ENCODE measurements at places on chromosomes 4 and X.

- no peak for DNase-seq
Observed at GRCh38 chr4:149572716-149573115, 242.9 kb downstream of the IQCM start.

GRCh38 chr4:38139187-38139586, 179.0 kb downstream of the PTTG2 start:
- no peak for DNase-seq

GRCh38 chr4:15675356-15675755, 6.3 kb upstream of the FAM200B start:
- no peak for DNase-seq

GRCh38 chr4:52423967-52424366, 235.1 kb downstream of the USP46 start:
- no peak for DNase-seq

DNA sequence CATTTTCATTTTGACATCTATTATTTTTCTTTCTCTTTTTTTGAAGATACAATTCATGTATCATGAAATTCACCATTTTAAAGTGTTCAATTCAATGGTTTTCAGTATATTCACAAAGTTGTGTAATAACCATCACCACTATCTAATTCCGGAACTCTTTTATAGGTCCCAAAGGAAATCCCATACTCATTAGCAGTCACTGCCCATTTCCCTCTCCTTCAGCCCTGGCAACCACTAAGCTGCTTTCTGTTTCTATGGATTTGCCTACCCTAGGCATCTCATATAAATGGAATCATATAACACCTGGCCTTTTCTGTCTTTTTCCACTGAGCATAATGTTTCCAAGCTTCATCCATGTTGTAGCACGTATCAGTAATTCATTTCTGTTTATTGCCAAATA, 3.2 kb upstream of the FGF2 start:
- no peak for DNase-seq

DNA sequence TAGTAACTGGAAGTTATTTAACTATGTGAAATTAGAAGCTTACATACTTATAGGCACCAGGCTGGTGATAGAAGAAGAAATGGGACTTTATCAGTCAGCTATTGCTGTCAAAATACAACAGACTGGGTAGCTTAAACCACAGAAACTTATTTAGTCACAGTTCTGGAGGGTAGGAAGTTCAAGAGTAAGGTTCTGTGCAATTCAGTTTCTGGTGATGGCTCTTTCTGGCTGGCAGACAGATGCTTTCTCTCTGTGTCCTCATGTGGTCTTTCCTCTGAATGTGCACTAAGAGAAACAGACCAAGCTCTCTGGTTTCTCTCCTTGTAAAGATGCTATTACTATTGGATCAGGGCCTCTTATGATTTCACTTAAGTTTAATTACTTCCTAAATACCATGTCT, 92.1 kb upstream of the ANKRD50 start:
- DNase-seq: no peak

- DNase-seq: no peak
Observed at GRCh38 chrX:38211891-38212635, 8.6 kb downstream of the SRPX start.

GRCh38 chrX:69614886-69615285, 1.0 kb upstream of the EDA start:
- DNase-seq: no peak

DNA sequence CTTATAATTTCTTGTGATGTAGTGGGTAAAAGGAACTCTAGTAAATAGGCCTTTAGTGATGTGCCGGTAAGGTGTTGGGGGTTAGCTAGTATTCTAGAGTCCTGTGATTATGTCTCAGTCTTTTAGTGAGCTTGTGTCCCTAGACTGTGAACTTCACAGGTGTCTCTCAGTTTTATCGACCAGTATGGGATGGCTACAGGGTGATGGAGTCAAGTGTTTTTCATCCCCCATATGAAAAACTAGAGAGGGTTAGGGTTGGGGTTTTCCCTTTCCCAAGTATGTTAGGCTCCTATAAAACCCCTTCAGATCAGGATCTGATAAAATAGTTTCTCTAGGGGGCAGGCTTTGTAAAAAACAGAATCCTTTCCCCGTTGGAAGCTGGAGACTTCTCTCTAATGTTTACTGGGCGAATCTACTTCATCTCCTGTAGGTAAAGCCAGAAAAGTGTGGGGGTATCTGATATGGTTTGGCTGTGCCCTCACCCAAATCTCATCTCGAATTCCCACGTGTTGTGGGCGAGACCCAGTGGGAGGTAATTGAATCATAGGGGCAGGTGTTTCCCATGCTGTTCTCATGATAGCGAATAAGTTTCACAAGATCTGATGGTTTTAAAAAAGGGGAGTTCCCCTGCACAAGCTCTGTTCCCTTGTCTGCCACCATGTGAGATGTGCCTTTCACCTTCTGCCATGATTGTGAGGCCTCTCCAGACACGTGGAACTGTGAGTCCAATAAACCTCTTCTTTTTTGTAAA, 120.8 kb downstream of the DTHD1 start:
- DNase-seq: no peak

DNA sequence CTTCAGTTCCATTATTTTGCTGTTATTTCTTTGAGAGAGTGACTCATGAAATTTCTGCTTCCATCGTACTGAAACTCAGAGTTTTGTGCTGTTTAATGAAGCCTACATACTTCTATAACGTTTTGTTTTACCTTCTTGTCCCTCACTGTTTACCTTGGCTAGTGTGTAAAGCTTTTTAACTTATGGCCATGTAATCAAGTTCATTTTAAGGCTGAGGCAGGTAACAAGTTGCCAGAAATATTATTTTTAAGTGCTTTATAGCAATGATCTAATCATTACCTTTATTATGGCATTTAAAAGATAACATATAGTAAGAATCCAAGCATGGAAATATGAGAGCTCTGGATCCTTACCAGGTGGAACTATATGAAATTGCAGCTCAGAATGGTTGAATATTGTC, 102.3 kb upstream of the FAT1 start:
- DNase-seq: no peak

DNA sequence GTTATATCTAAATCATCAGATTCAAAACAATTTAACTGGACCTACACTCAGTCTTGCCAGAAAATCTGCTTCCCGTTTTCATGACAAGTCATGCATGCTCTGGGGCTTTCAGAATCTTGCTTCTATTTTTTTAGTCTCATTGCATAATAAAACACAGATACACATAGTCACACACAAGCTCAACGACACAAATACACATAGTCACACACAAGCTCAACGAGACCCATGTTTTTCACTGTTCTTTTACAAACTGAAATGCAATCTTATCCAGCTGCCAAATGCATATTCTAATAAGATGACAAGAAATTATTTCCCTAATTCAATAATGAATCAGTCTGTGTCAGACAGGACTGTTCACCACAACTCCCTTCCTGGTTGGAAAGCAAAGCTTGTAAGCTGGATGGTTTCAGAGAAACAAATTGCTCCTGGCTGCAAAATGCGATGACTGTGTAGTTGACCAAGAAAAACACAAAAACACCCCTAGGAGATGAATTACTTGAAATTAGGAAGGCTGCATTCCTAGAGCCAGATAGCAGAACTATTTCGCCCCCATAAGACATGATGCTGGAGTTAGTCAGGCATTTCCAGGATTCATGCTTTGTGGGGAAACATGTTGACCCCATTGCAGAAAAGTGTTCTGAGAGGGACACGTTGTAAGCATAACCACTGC, 208.7 kb downstream of the CHIC2 start:
- no peak for DNase-seq

- no peak for DNase-seq
Observed at GRCh38 chr4:45172636-45173035, 446.3 kb upstream of the GNPDA2 start.

DNA sequence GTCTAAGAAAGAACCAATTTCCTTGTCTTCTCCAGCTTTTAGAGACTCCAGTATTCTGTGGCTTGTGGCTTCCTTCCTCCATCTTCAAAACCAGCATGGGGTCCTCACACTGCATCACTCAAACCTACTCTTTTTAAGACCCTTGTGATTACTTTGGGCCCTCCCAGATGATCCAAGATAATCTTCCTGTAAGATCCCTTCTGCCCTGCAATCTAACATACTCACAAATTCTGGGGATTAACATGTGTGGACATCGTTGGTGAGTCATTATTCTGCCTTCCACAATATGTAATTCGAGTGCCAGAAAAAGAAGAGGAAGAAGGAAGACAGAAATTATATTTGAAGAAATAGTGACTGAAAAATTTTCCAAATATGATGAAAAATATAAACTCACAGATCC, 47.9 kb downstream of the BEND4 start:
- no peak for DNase-seq

DNA sequence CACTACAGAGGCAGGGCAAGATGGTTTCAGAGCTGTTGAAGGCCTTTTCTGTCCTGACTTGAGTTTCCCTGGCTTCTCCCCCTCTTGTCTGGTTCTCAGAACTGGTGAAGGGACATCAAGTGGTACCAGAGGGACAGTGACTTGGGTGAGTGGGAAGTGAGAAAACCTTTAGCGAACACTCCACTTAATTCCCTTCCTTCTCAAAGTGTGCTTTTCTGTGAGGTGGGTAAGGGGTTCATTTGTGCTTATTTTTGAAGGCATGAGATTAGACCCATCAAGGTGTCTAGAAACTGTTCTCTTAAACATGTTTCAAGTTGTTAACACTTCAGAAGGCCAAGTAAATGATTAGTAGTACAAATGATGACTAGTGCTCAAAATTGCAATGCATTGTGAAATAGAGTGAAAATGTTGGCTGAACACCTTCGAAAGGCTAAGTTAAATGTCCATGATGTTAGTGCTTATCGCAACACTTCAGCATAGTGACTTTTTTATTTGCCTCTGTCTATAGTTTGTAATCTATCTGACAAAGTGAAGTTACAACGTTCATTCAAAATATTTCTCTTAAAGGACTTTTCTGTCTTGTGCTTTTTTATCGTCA, 2.8 kb downstream of the AREG start:
- no peak for DNase-seq

DNA sequence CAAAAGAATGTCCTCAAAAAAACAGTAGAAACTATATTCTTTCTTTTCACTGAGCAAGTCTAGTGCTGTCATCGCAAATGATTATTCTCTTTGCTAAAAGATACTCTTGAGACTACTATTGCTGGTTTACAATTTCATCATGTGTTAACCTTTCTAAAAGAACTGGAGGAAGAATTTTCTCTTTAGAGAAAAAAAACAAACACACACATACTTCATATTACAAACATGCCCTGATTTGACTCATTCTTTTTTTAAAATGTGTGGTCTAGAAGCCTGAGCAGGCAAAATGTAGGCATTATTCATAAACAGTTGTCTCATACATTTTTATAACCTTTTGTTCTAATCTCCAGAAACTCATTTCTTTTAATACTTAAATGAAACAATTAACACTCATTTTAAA, 60.6 kb upstream of the FAT4 start:
- DNase-seq: no peak

GRCh38 chr4:4289055-4289454, 899 bp downstream of the LYAR start:
- DNase-seq: no peak

GRCh38 chr4:81136161-81136905, 78.7 kb downstream of the PRKG2 start:
- DNase-seq: no peak

DNA sequence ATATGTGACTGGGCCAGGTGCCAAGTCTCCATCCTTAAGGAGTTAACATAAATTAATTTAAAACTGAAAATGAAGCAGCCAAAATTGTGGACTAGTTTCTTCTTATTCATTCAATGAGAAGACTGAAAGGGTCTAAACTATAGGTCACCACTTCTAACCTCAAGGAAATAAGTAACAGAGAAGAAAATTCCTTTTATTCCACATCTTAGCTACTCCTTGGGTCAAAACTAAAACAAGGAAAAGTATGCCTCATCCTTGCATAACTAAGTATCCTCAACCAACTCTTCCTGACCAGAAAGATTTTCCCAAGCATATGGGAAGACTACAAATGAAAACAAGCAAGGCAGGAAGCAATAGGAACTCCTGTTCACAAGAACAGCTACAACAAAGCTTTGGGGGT, 71.2 kb downstream of the ZNF827 start:
- DNase-seq: no peak

GRCh38 chr4:138177278-138177968, 64.7 kb downstream of the SLC7A11 start:
- no peak for DNase-seq

DNA sequence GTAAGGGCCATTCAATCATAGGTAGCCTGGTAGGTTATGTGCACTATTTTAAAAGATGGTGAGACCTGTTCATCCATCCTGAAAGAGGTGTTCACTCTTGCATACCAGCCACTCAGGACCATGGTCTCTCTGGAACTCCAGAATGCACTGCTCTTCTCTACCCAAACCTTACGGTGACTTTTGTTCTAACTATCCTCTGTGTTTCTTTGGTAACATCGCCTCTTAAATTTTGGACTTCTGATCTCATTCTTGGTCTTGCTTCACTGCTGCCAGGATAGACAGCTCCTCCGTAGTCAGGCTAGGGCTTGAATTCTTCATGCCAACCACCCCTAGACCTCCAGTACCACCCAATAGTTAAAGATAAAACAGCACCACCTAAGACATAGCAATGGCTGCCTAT, 346.3 kb upstream of the GALNT7 start:
- DNase-seq: no peak

- DNase-seq: no peak
Observed at GRCh38 chrX:107729558-107730297, 45.9 kb downstream of the TSC22D3 start.

GRCh38 chr4:141637565-141637964, 1.2 kb downstream of the IL15 start:
- DNase-seq: no peak

- DNase-seq: no peak
Observed at GRCh38 chr4:183348136-183348535, 25.9 kb upstream of the CLDN24 start.

GRCh38 chr4:11505221-11505971, 76.7 kb upstream of the HS3ST1 start:
- no peak for DNase-seq

GRCh38 chrX:41720125-41720779, 3.7 kb upstream of the GPR82 start:
- DNase-seq: no peak

GRCh38 chr4:152294765-152295164, 241.1 kb downstream of the FBXW7 start:
- no peak for DNase-seq

- DNase-seq: no peak
Observed at GRCh38 chr4:153189016-153189801, 15.0 kb upstream of the TRIM2 start.

- no peak for DNase-seq
Observed at GRCh38 chrX:105468741-105469140, 248.2 kb upstream of the TEX13A start.

DNA sequence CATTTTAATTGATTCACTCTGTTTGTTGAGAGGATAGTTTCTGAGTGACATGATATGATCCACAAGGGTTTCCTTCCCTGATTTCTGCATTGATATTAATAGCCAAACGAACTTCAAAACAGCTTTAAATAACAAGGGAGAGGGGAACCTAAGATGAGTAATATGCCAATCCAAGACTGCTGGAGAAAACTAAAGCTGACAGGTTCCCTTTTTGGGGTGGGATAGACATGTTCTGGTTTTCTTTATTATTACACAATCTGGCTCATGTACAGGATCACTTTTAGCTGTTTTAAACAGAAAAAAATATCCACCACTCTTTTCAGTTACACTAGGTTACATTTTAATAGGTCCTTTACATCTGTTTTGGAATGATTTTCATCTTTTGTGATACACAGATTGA, 182.2 kb downstream of the AR start:
- DNase-seq: no peak

Data from neuronal stem cell (in vitro differentiated cells).